ENCODE measurements at places on chromosomes 4 and X.
A peak's percentile ranks its signal among the peaks of the same experiment; 100 is the strongest.

DNA sequence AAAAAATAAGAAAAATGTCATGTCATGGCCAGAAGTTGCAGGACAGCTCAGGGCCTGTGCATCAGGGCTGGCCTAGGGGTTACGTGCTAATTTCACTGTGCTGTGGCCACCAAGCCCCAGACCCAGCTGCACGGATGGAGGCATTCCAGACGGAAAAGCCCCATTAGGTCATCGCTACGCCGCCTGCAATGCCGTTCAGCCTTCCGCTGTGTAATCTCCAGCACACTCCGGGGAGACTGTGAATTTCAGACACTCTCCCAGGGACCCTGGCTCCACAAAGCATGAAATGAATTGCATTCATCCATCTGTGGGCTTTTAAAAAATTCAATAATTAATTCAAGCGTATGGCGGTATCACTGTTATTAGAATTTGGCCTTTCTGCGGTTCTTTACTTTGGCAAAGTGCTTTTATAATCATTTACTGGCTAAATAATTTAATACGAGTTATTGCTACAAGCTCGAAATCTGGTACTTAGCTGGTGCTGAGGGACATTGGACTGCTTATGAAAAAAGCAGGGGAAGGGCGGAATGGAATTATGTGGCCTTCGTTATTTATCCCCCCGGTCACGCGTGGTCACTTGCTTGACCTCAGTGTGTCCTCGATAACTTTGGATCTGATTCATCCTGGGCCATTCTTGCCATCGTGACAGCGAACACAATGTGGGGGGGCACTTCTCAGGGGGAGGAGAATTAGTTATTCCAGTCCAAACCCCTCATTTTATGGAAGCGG, 9.0 kb upstream of the NSG1 start:
- peak; percentile 67 for DNase-seq

DNA sequence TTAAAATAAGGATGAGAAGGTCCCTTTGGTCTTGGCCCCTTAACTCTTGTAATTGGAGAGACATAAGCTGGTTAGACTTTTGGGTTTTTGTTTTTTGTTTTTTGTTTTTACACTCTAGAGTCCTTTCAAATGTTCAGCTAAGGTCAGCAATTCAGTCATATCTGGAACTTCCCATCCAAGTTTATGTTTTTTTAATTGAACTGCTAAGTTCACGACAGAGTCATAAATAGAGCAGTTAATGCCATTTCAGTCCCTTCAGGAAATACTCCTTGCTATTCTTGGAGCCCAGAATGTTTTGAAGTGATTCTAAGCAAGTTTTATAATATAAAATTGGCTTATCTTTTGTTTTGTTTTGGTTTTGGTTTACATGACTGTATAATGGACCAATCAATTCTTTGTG, 329.4 kb upstream of the PABPC4L start:
- no peak for DNase-seq

- no peak for DNase-seq
These were observed 71.4 kb upstream of the PSAPL1 start for GRCh38 chr4:7506119-7506518.

- no peak for DNase-seq
These were observed 1605.6 kb upstream of the TENM3 start for GRCh38 chr4:180637616-180638015.

DNA sequence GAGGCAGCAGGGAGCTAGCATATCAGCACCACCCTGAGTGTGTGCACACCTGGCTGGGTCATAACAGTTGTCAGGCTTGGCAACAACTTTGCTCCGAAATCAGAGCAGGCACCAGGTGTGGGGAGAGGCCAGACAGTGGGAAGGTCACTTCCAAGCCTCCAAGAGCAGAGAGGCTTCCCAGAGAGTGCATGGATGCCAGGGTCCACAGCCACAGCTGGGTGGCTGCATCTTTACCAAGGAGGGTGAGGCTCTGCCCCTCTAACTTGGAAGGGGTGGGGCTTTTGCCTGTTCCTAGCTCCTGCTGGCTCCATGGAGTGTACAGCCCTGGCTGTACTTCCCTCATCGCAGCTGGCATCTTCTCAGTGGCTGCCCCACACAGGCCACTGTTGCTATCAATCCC, 322.4 kb downstream of the CCSER1 start:
- no peak for DNase-seq

- no peak for DNase-seq
These were observed 38.8 kb downstream of the DCLK2 start for GRCh38 chr4:150117094-150117493.

Measured in umbilical cord (tissue), 2 donors.